COR-L47 (cell line): ENCODE measurements at places on chromosomes 5 and 9.

DNA sequence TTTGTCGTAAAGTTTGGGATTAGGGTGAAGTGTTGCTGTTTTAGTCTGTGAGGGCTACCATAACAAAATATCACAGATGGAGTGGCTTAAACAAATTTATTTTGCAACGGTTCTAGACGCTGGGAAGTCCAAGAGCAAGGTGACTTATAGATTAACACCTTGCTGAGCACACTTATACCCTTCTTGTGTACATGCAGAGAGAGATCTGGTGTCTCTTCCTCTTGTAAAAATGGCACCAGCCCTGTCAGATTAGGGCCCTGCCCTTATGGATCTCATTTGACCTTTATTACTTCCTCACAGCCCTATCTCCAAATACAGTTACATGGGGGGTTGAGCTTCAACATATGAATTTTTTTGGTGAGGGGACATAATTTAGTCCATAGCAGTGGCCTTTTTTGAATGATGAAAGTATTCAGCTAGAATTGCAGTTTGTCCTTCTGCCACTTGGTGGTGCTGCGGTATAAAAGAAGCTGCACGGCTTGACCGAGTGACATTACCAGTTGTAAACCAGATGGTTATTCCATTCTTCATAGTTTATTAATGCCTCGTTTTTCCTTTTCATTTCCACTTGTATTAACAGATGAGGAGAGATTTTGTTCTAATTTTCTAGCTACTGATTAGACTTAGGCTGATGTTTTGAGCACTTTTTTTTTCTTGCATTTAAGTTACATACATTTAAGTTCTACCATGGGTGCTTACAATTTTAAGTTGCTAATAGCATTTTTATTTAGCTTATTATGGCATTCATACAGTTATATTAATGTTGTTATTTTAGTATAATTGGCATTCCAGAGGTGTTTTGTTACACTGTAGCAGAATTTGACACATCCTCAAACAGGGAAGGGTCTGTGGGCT is 19.4 kb downstream of the DCP2 start:
- DNase-seq = peak; percentile 52

- no peak for DNase-seq
Measured at GRCh38 chr5:133639850-133640528, 27.6 kb upstream of the FSTL4 start.

DNA sequence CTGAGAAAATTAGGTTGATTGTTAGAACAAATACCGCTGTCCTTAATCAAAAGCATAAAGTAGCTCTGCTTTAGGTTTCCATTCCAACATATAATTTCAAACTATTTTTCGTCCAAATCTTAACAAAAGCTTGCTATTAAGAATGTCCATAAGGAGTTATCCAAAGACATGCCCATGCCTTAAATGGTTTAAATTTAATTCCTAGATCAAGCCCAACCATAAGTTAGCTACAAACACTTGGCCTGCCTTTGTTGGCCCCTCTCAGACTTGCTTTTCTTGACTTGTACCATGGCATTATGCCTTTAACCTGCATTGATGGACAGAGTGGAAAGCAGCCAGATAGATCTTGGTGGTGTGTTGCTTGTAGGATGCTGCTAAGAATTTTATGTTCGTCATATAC is 8.8 kb downstream of the GARNL3 start:
- no peak for DNase-seq

- no peak for DNase-seq
Measured at GRCh38 chr9:120735415-120736126, 21.3 kb upstream of the MEGF9 start.

- peak; percentile 39 for DNase-seq
Measured at GRCh38 chr5:111685969-111686368, 71.0 kb downstream of the NREP start.

DNA sequence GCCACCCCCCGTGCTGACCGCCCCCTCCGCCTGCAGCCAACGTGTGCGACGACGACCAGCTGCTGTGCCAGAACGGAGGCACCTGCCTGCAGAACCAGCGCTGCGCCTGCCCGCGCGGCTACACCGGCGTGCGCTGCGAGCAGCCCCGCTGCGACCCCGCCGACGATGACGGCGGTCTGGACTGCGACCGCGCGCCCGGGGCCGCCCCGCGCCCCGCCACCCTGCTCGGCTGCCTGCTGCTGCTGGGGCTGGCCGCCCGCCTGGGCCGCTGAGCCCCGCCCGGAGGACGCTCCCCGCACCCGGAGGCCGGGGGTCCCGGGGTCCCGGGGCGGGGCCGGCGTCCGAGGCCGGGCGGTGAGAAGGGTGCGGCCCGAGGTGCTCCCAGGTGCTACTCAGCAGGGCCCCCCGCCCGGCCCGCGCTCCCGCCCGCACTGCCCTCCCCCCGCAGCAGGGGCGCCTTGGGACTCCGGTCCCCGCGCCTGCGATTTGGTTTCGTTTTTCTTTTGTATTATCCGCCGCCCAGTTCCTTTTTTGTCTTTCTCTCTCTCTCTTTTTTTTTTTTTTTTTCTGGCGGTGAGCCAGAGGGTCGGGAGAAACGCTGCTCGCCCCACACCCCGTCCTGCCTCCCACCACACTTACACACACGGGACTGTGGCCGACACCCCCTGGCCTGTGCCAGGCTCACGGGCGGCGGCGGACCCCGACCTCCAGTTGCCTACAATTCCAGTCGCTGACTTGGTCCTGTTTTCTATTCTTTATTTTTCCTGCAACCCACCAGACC is 80.2 kb downstream of the NTNG2 start:
- DNase-seq = peak; percentile 32

DNA sequence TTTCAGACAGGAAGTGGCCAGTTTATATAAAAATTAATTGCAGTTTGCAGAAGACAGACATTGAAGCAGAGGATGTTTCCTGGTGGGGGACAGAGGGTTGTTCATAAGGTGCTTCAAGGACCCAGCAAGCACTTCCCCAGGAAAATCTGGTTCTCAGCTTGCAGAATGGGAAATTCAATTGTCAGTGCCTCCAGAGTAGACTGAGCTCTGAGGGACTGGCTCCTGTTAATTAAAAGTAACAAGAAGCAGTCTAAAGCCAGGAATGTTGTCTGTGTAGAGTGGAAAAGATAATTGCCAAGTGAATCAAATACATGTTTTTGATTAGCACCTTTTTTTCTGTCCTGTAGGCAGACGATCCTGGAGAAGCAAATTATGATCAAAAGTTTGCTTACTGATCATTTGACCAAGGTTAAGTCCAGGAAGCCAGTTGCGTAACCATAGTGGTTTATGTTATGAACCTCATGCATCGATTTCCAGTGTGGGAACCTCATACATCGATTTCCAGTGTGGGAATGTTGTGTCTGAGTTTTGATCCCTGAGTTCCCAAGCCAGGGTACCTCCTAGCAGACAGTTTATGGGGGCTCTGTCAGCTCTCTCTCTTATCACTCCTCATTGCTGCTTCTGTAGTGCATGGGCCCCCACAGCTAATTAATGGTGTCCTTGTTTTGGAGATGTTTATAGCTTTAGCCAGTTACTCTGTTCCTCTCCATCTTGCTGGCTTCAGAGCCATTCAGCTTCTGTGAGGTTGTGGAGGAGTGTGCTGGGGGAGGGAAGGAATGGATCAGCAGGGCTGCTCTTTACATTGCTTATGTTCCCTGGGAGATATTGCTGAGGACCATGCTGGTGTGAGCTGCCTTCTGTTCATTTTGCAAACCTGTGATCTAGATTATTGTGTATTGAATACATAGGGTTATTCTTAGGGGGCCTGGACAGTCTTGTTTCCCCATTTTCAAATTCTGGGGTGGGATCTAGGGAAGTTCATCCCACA is 17.1 kb downstream of the MSANTD3 start:
- DNase-seq = no peak

DNA sequence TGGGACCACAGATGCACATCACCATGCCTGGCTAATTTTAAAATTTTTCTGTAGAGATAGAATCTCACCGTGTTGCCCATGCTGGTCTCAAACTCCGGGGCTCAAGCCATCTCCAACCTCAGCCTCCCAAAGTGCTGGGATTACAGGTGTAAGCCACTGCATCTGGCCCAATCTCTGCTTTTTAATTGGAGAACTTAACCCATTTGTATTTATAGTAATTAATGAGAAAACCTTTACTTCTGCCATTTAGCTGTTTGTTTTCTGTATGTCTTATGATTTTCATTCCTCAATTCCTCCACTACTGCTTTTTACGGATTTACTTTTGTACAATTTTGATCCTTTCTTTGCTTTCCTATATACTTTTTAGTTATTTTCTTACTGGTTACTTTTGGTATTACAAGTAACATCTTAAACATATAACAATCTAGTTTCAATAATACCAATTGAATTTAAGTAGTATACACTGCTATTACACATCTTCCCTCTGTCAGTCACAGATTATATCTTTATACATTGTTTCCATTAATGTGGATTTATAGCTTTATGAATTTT is 26.1 kb downstream of the RALGDS start:
- DNase-seq = no peak

DNA sequence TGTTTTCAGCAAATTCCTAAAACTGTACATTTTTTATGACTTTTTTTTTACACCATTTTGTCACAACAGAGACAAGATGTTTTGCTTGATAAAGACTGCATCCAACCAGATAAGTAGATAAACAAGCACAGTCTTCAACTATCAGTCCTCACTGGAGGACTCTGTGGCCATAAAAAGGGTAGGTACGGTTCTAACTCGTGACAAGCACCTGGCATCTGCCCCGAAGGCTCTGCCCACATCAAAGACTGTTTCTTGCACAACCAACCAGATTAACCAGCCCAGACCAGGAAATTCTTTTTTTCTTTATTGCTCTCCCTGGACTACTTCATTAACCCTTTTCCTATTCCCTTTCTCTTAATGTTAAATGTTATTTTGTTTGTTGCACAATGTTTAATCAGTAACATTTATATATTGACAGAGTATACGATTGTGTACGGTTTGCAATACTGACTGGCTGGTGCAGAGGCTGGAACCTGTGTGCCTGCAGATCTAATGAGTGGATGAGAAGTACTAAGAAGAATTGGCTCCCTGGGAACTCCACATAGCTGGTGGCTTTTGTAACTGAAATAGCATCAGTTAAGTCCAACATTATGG is 74.1 kb downstream of the SERINC5 start:
- DNase-seq = no peak

- no peak for DNase-seq
Measured at GRCh38 chr9:111803924-111804323, 9.2 kb upstream of the SHOC1 start.

- DNase-seq = no peak
Measured at GRCh38 chr5:432928-433791, 9.8 kb upstream of the EXOC3 start.

GRCh38 chr5:57989378-57989777 is 470.5 kb downstream of the PLK2 start:
- no peak for DNase-seq

GRCh38 chr5:172110921-172111851 is 76.8 kb downstream of the STK10 start:
- no peak for DNase-seq

DNA sequence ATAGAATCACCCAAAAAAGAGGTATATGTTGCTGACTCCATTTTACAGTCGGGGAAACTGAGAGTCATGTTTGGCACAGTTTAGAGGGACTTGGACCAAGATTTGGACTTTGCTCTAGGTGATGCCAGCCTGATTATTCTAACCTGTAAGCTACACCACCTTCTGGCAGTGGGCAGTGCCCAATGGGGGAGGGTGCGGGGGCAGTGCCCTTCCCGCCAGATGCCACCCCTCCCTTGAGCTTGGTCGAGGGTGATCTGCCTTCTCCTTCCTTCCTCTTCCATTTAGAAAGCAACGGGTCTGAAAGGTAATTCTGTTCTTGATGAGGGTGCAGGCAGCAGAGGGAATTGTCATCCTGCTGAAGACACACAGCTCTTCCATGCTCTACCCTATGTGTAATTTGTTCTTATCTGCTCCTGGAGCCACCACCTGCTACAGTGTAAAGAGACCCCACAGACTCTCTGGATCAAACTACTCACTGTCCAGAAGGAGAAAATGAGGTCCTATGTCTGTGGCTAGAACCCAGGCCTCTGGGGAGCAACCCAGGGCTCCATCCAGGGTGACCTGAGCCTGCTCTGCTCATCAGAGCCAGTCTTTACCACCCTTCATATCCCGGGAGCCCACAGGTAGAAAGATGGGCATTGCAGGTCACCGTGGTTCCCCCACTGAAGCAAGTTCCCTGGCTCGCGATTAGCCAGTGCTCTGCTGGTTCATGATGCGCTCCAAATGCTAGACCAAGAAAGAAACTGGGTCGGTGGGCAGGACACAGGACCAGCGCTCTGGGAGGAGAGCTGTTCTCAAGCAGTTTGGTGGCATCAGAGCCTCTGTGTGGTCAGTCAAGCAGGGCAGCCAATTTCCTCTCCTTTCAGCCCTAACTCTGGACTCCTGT is 156.2 kb downstream of the RGS3 start:
- no peak for DNase-seq

GRCh38 chr9:127140181-127140580 is 17.7 kb upstream of the ANGPTL2 start:
- no peak for DNase-seq

GRCh38 chr9:19895006-19895405 is 106.2 kb upstream of the SLC24A2 start:
- no peak for DNase-seq

- DNase-seq = no peak
Measured at GRCh38 chr9:72586388-72587130, 65.2 kb downstream of the TMC1 start.

GRCh38 chr9:13165236-13165945 is 114.1 kb downstream of the MPDZ start:
- peak; percentile 88 for DNase-seq

- no peak for DNase-seq
Measured at GRCh38 chr9:110276781-110277180, 20.5 kb upstream of the TXN start.

- DNase-seq = no peak
Measured at GRCh38 chr9:131464354-131465000, 38.2 kb upstream of the POMT1 start.

GRCh38 chr9:121454972-121455371 is 44.7 kb downstream of the GGTA1 start:
- DNase-seq = no peak

DNA sequence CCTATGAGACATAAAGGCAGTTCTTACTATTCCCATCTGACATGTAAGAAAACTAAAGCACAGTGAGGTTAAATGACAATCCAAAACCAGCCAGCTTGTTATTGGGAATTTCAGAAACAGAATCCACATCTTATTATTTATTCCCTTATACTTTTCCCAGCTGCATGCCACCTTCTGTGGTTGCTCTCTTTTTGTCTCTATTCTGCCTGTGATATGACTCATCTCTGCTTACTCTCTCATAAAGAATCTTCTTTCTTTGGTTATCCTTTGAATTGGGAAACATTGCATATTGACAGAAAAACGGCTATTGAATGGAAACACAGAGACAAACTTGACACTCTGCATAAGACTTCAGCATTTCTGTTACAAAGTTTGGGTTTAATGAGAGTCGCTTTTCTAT is 183.2 kb downstream of the TLR4 start:
- DNase-seq = no peak

- DNase-seq = no peak
Measured at GRCh38 chr5:102542057-102542456, 43.3 kb upstream of the SLCO6A1 start.

GRCh38 chr9:127167560-127168326 is 45.3 kb upstream of the ANGPTL2 start:
- DNase-seq = no peak

DNA sequence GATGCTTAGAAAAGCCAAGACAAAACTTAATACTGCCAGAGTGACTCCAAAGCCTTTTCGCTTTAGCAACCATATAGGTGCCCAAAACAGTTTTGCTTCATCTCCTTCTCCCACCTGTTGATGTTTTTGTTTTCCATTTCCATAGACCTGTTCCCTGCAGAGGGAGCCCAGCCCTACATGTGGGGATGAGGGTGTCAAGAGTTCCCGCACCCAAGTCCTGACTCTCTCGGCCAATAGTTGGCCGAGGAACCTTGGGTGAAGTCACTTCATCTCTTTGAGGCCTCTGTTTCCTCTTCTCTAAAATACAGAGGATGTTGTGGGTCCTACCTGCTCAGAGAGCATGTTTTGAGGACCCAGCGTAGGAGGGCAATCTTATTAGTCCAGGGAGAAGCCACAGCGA is 38.5 kb upstream of the LCP2 start:
- no peak for DNase-seq
